Tongue (tissue), 3 donors: ENCODE measurements at places on chromosomes 1 and 21.

- no peak for DNase-seq
These were observed 2.0 kb downstream of the ATP13A2 start for GRCh38 chr1:17009706-17010105.

GRCh38 chr1:65792669-65793358 is at the start of gene PDE4B:
PDE4B (plus strand) TSS chr1:65792895.
- peak; percentile 26 for DNase-seq

GRCh38 chr1:155093911-155094621 is 15.4 kb downstream of the EFNA3 start:
- DNase-seq = peak; percentile 84

- DNase-seq = no peak
These were observed 4.2 kb downstream of the C1orf226 start for GRCh38 chr1:162385702-162386101.

DNA sequence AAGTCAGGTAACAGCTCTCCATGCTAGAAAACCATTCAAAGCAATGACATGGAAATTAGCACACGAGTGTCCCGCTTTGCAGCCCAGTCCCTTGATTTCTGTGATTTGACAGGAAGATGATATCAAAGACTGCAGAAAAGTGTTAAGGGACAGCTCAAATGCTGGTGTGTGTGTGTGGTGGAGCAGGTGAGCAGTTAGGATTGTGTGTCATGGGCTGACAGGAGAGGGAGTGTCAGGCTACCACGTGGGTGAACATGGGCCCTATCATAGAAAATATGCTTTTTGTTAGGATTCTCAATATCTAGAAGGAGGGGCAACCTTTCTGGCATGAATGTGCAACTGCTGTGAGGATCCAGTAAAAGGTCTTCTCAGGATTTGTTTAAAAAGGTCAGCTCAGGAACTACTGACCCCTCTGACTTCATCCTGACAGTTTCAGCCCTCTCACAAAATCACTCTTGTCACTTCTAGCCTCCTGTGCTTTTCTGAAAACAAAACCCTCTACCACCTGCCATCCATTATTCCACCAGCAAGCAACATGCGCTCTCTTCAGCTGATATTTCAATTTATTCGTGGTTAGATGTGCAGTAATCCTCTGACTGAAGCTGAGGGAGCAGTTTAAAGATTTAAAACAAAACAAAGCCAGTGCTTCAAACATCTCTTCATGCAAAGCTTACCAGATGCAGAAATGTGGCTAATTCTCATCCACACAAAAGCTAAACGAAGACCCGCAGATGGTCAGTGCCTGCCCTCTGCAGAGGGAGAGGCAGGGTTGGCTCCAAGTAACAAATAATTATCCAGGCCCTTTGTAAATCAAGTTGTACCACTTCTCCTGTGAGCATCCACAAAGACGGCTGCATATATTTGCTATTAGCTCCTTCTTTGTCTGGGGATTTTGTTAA is 397.9 kb downstream of the PTBP2 start:
- no peak for DNase-seq

GRCh38 chr1:86016076-86016759 is 140.4 kb downstream of the COL24A1 start:
- no peak for DNase-seq

DNA sequence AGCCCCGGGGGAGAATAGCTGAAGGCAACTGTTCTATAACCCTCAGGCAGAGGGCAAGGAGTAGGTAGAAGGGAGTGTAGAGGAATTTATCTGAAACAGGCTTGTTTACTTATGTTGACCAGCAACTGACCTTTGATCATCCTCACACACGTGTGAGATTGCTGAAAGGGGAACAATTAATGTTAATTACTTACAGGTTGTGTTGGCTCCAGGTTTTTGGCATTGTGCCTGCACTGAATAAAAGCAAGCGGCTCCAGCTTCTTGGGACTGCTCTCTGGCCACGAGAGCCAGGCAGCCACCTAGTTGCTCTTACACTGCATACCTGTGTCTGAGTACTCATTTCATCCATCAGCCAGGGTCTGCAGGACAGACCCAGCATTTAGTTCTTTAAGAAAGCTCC is 41.3 kb upstream of the ARHGEF10L start:
- DNase-seq = no peak

GRCh38 chr1:58755468-58755872 is 28.4 kb downstream of the JUN start:
- DNase-seq = peak; percentile 40

DNA sequence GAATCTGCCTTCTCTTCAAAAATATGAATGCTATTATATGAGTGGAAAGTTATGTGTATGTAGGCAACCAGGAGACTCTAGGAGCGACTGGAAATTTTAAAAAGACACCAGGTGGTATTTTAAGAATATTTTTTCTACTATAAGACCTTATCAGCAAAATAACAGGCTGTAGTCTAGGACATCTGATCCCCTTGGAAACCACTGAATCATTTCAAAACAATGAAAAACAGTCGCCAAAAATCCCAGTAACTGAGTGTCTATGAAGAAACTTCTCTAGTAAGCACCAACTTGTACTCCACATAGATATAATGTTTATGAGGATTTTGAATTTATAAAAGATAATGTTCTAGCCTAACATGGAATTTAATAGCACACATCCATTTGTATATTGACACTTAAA is 358.5 kb downstream of the GPATCH2 start:
- DNase-seq = peak; percentile 5

- no peak for DNase-seq
These were observed 45.3 kb upstream of the FBXO28 start for GRCh38 chr1:224068458-224069072.

DNA sequence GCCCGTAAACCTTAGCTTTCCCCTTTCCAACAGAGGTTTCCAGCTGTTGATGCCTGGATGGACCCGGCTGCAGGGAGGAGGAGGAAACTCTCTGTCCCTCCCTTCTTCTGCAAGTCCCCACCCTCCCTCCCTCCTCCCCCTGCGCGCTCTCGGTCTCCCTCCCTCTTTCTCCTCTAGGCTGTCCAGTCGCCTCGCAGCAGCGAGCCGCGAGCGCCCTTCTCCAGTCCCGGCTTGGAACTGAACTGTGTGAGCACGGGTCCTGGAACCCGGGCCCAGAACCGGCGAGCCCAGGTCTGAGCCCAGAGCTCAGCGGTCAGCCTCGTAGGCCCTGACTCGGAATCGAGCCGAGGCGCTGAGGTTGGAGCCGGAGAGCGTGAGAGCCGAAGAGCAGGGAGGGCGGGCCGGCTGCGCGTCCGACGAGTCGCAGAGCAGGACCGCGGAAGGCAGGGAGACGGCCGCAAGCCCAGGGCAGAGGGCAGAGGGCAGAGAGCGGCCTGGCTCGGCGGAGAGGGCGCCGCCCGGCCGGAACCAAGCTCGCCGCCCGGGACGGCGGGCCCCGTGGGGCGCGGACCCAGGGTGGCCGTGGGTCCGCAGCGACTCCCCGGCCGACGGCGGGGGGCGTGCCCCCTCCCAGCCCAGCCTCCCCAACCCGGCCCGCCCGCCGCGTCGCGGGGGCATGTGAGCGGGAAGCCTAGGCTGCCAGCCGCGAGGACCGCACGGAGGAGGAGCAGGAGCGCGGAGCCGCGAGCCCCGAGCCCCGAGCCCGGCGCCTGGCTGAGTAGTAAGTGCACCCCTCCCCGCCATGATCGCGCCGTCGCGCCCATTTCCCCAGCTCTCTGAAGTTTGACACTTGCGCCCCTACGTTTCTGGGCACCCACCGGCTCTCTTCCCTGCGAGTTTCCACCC is at the start of gene SOX13:
TSS of gene SOX13 (plus strand) at position 185 of the 906 bp plus-strand sequence. CDS start 39,801 bp downstream, outside the sequence.
- DNase-seq = peak; percentile 93

DNA sequence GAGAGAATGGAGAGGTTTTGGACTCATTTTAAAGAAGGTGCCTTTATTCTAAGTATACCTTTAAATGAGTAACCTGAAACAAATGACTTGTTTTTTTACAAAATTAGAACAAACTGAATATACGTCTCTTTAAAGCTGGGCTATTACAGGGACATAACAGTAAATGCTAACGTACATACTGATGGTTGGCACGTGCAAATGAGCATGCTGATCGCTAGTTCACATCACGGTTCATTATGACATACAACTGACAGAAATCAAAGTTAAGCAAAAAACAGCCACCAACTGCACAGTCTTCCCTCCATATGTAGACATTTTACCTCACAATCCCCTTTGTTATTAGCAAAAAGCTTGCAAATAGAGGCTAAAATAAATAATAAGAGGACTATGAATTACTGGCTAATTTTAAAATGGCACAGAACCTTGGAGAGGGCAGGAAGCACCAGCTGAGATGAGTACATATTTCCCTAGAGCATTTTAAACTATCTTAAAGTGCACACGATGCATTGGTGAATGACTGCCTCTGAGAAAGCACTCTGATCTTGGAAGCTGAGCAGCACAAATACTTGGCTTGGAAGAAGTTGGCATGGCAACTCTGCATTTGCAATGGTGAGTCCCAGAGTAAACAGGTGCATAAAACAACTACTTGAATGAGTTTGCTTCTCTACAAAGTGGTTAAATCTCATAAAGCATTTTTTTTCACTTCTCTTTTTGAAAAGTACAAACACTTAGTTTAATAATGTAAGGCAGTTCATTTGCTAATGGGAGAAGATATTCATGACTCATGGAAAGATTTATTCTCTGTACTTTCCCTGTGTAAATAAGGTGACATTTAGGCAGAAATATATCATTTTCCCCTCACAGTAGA is 204.7 kb downstream of the LHX8 start:
- DNase-seq = no peak

DNA sequence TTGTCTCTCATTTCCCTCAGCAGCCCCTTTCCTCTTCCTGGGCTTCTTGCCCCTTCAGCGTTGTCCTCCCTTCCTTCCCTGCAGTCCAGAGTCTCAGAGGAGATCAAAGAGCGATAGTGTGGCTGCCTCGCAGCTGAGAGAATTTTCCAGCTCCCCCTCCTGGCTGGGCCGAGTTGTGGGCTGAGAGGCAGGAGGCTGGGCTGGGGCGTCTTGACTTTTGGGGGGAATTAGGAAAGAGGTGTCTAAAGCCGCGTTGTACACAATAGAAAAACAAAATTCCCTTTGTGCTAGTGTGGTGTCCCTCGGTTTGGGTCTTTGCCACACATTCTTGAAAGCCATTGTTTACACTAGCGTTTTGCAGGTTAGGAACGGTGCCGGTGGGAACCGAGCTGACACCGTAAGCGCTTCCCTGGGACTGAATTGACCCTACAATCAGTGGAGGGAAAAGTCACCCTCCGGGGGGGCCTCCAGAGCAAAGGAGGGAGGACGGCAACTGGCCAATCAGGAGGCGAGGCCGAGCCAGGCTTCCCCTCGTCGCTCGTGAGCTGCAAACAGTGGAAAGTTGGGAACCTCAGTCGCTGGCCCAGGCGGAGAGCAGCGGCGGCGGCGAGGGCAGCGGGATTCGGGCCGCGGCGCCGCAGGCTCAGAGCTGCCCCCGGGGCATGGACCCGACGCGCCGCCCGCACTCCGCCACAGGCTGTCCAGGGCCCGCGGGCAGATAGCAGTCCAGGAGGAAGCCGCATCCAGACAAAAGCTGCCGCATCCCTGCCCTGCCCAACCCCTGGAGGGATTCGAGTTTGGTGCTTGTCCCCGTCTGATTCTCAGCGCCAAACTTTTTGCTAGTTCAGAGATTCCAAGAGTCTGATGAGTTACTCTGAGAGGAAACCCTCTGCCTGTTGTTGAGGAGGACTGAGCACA is at the start of gene HMCN1:
TSS of gene HMCN1 (plus strand) at position 574 of the 918 bp plus-strand sequence. CDS start 389 bp downstream, outside the sequence.
- peak; percentile 81 for DNase-seq

- DNase-seq = peak; percentile 48
These were observed 17.2 kb downstream of the DPYD start for GRCh38 chr1:97903626-97904025.

- DNase-seq = no peak
These were observed 34.7 kb upstream of the TNFRSF1B start for GRCh38 chr1:12132078-12132477.

- no peak for DNase-seq
These were observed 273.7 kb upstream of the C1orf174 start for GRCh38 chr1:4173731-4174130.

GRCh38 chr1:232629250-232630046 is 485 bp downstream of the SIPA1L2 start:
- DNase-seq = peak; percentile 32

- DNase-seq = no peak
These were observed 64.3 kb downstream of the ADCY10 start for GRCh38 chr1:167849666-167850065.

GRCh38 chr1:3017440-3018050 is 3.7 kb upstream of the ACTRT2 start:
- no peak for DNase-seq

DNA sequence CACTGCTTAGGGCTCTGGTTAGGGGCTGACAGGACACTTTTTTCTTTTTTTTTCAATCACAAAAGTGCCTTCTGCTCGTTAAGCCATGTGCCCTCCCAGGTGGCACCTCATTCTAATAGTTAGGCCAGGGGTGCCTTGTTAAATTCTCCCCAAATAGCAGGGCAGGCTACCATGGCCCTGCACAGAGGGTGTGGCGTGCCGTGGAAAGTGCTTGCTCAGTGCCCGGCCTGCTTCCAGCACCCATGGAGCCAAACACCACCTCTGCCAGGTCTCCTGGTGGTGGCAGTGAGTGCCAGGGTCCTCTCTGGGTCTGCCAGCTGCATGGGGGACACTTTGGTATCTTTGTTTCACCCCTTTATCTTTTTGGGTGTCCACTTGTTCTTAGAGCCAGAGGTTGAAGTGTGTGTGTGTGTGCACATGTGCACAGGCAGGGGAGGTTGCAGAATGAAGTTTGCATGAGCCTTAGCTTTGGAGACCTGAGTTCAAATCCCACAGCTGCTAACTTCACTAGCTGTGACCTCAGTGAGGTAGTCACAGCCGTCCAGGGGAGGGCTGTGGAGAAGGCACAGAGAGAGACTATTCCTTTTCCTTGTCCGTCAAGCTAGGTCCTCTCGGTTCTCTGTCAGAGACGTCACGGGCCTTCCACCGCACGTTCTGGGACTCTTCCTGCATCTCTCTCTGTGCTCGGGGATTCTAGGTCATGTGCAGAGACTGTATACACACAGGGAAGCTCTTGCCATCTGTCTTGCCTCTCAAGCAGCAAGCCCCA is 39.9 kb upstream of the CSF3R start:
- DNase-seq = no peak

DNA sequence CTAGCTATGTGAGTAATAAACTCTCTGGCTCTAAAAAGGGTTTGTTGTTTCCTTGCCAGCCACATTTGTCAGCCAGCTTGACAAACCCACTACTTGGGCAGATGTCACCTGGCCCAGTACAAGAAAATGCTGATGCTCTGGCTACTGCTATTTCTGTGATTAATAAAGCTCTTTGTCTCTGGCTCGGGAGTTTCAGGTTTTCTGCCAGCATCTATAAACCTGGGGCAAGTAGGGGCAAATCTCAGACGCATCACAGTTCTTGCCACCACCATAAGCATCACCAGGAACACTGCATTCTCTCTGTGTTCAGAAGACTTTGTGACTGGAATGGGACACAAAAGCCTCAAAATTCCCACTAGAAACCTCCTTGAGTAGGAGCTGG is 2.5 kb downstream of the ITLN2 start:
- no peak for DNase-seq

DNA sequence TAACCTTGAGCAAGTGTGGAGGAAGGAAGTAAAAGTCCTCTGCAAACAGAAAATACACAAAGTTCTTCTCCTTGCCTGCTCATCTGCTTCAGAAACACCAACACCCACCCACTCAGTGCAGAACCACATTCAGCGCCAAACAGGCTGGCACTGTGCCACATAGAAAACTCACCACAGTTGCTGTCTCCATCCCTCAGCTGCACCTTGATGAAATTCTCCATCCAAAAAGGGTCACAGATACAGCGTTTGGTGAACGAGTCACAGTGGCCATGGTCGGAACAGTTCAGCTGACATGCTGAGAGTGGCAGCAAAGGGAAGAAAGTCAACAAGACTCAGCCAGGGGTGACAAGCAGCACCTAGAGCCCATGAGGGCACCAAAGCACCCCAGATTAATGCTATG is 114.5 kb downstream of the KIAA0319L start:
- no peak for DNase-seq
